H9 (cell line): ENCODE measurements at places on chromosomes 13 and 19.
A peak's percentile ranks its signal among the peaks of the same experiment; 100 is the strongest.

GRCh38 chr13:54029720-54030119 lies 1001.1 kb downstream of the OLFM4 start:
- no peak for DNase-seq

DNA sequence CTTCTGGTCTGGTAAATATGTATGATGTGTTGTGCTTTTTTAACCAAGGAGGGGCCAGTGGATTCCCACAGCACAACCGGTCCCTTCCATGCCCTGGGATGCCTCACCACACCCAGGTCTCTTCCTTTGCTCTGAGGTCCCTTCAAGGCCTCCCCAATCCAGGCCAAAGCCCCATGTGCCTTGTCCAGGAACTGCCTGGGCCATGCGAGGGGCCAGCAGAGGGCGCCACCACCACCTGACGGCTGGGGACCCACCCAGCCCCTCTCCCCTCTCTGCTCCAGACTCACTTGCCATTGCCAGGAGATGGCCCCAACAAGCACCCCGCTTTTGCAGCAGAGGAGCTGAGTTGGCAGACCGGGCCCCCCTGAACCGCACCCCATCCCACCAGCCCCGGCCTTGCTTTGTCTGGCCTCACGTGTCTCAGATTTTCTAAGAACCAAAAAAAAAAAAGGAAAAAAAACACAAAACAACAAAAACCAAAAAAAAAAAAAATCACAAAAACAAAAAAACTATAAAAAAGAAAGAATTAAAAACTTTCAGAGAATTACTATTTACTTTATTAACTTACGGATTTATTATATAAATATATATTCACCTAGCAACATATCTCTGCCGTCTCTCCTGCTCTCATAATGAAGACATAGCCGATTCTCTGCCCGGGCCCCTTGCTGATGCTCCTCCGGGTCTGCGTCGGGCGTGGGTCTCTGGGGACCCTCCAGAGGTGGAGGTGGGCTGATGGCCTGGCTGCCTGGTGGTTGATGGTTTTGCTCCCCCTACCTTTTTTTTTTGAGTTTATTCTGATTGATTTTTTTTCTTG lies 14.4 kb downstream of the CAPN12 start:
- peak; percentile 89 for DNase-seq

- DNase-seq, result peak; percentile 97
These were observed at the start of gene ZNF611 for GRCh38 chr19:52734893-52735661. TSS of gene ZNF611 (minus strand) at chr19:52735044. CDS start at chr19:52715894, 19,150 bp downstream.

DNA sequence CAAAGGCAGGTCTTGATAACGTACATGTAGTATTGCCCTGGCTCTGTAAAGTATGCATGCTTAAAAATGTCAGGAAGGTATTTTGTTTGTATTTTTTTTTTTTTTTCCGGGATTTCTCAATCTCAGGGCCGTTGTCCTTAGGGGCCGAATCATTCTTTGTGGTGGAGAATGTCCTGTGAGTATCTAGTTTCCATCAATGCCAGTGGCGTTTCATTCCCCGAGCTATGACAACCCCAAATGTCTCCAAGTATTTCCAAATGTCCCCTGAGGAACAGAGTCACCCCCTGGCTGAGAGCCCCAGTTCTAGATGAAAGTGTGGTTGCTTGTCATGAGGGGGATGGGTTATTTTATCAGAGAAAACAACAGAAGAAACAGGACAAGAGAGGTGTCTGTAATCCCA lies 68.7 kb downstream of the ACSBG2 start:
- DNase-seq, result no peak

DNA sequence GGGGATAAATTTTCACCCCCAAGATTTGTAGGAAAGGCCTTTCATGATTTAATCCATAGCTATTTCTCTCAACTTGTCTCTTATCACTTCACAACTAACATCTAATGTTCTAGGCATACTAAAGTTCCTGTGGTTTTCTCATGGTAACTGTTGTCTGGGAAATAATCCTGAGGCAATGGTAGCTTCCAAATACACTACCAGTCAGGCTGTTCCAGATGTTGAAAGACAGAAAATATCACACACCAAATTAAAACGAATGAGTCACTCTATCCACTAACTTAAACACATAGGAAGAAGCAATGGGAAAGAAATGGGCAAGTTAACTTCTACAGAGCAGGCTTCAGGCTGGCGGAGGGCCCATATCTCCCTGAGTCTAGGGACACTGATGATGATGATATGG lies 77.7 kb upstream of the MYO16 start:
- DNase-seq, result no peak

DNA sequence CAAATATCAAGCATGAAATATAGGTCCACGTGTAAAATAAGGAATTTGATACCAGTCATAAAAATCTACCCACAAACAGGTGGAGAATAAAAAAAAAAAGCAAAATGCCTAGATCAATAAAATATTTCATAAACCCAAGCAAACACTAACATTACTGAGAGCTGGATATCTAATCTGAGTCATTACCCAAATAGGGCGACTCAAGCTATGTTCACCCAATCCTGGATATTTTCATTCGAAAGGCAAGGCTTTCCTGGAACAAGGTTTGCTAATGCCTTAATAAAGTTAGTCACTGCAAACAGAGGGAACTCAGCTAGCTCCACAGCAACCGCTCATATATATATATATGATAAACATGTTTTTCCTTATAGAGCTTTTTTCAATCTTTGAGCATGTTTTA lies 33.5 kb upstream of the TM9SF2 start:
- no peak for DNase-seq

DNA sequence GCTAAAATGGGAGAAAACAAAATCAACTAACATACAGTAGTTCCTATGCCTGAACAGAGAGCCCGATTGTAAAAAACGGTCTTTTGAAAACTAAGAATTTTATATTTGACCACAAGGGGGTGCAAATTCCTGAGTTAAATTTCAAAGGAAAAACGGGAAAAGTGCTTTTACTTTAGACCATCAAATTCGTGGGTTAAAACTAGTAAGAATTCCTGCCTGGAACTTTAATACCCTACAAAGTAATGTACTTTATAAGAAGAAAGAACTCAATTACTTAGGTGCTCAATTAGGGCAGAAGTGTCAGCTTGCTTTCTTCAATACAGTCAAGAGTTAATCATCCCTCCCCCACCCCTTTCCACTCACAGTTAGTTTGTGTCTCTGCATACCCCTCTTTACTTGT lies 69.8 kb downstream of the KCNRG start:
- DNase-seq, result no peak

DNA sequence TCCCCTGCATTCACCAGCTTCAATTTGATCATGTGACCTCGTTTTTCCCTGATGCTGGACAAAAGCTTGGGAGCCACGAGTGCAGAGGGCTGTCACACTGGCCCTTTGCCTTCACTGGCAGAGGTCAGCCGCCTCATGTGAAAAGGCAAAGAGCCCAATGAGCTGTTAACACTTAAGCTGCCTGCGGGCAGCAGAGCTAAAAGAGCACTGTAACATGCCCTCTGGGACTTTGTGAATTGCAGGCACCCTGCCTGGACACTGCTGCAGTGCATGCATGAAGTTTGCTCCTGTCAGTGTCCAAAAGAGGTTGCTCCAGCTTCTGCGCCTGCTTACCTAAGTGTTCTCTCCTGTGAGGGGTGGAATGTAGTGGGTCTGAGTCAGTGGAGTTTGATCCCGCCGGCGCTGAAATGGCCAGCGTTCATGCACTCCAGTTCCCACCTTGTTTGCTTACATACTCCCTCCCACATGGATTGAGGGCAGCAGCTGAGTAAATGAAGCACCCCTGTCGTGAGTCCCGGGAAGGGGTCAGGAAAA lies 193.7 kb downstream of the RFC3 start:
- no peak for DNase-seq
